Psoas muscle (tissue), 8 donors: ENCODE measurements at places on chromosomes 13 and 19. TPM values are rescaled to one million over a fixed set of nuclear protein-coding genes. Genes with fewer than 3 reads are reported as not detected.
A peak's percentile ranks its signal among the peaks of the same experiment; 100 is the strongest.

RNF17 gene
- not detected for polyA plus RNA-seq

PCDH9 gene
- polyA plus RNA-seq, result 0.27 TPM

MUC16 gene
- polyA plus RNA-seq, result not detected

CYP2A13 gene
- polyA plus RNA-seq, result not detected

DNA sequence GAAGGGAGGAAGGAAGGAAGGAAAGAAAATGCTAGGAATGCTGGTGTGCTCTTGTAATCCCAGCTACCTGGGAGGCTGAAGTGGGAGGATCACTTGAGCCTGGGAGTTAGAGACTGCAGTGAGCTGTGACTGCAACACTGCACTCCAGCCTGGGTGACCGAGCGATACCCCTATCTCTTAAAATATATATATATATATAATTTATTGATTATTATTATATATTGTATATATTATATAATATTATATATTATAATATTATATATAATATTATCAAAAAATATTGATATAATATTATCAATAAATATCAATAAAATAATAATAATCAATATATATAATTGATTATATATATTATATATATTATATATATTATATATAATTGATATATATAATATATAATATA is 8.6 kb upstream of the ADGRL1 start:
- no peak for DNase-seq

KIR2DL3 gene
- not detected for polyA plus RNA-seq

DNA sequence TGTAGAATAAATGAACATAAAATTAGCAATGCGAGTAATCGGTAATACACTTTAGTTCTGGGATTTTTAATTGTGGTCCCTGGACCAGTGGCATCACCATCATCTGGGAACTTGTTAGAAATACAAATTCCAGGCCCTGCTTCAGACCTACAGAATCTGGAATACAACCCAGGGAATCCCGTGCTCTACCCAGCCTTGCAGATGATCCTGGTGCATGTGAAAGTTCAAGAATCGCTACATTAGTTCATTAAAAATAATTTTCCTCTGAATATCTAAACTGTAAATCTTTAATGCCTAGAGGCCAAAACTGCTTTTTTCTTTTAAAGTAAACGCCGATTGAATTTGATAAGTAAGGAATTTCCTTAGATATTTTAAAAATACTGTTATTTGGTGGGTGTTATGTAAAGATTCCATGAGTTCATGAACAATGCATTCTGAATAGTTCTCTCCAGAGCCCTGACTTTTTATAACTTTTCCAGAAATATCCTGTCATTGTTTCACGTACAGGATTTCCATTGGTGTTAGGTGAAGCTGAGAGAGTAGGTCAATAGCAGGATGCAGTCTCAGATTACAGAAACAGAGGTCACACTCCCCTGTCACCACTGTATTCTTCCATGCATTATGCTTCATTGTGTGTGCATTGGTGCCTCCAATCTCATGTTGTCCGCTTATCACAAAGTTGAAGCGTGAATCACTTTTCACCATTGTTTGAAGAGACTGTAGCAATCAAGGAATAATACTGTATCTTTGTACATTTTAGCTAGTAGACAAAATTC is 596.5 kb upstream of the KLF12 start:
- DNase-seq, result no peak

MRPL34 gene
- 330 TPM for polyA plus RNA-seq

GRCh38 chr19:16262618-16263017 is 62.0 kb upstream of the KLF2 start:
- no peak for DNase-seq

DNA sequence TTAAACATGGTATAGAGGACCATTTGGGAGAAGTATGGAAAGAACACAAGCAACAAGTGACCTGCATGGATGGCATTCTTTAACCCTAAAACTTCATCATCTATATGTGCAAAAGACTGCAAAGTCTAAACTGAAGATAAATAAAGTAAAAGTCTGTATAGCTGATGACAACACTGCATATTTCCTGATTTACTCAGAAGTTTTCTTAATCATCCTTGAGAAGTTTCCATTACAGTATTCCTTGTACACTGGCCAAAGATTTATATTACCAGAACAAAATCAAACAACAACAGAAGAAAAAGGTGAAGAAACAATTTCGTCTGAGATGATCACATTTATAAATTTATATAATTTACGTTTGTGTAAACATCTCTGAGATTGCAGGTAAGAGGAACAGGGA is 805.7 kb downstream of the PCDH9 start:
- no peak for DNase-seq

DNA sequence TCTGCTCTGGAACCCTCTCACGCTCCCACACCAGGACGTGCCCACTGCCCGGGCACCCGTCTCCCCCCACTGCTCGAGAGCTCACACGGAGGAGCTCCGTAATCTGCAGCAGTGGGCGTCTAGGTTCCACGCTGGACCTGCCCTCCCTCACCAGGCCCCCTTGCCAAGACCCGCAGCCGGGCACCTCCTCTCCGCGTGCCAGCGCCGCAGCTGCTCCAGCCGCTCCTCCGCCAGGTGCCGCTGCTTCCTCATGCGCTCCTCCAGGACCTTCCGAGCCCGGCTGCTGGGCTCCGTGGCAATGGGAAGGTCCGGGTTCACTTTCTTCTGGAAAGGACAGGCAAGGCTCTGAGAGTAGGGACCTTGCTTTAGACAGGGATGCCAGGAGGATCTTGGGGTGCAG is 35.0 kb upstream of the MATK start:
- no peak for DNase-seq

ZNF534 gene
- polyA plus RNA-seq, result 0.52 TPM

MEIOSIN gene
- not detected for polyA plus RNA-seq

GRCh38 chr19:47408156-47408938 is 11.0 kb downstream of the MEIS3 start:
- no peak for DNase-seq

- peak; percentile 86 for DNase-seq
Observed at GRCh38 chr19:5340637-5341447, at the start of gene PTPRS. Gene PTPRS (minus strand): TSS chr19:5340812. CDS start chr19:5286140, 54,672 bp downstream.

GRCh38 chr13:32491028-32491427 is 47.6 kb downstream of the N4BP2L2 start:
- DNase-seq, result no peak

SGCG gene
- polyA plus RNA-seq, result 19.4 TPM

GRCh38 chr13:111938741-111939665 is 127.9 kb upstream of the SOX1 start:
- no peak for DNase-seq

- no peak for DNase-seq
Observed at GRCh38 chr19:35344511-35345031, 3.1 kb upstream of the FFAR1 start.

GRCh38 chr13:19665427-19665859 is 32.0 kb downstream of the MPHOSPH8 start:
- DNase-seq, result no peak

DNA sequence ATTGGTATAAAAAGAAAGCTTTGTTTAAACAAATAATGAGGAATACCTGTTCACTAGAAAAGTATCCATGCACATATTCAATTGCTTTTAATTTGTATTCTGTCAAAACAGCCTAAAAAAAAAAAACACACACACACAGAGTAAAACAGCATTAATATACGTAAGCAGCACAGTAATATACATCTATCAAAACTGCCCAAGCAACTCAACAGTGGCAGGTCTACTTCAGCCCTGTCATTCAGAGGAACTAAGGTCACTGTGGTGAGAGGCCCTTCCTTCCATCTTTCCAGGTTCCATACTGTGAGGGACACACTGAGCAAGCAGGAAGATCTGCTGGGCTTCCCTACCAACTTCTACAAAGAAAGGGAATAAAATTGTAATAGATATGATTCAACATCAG is 3.8 kb downstream of the PROSER1 start:
- DNase-seq, result no peak

CD33 gene
- polyA plus RNA-seq, result 0.24 TPM

UBL3 gene
- 15.7 TPM for polyA plus RNA-seq

- no peak for DNase-seq
Observed at GRCh38 chr13:98984983-98985382, 7.1 kb upstream of the DOCK9 start.

KIR2DL1 gene
- 0.03 TPM for polyA plus RNA-seq

DNA sequence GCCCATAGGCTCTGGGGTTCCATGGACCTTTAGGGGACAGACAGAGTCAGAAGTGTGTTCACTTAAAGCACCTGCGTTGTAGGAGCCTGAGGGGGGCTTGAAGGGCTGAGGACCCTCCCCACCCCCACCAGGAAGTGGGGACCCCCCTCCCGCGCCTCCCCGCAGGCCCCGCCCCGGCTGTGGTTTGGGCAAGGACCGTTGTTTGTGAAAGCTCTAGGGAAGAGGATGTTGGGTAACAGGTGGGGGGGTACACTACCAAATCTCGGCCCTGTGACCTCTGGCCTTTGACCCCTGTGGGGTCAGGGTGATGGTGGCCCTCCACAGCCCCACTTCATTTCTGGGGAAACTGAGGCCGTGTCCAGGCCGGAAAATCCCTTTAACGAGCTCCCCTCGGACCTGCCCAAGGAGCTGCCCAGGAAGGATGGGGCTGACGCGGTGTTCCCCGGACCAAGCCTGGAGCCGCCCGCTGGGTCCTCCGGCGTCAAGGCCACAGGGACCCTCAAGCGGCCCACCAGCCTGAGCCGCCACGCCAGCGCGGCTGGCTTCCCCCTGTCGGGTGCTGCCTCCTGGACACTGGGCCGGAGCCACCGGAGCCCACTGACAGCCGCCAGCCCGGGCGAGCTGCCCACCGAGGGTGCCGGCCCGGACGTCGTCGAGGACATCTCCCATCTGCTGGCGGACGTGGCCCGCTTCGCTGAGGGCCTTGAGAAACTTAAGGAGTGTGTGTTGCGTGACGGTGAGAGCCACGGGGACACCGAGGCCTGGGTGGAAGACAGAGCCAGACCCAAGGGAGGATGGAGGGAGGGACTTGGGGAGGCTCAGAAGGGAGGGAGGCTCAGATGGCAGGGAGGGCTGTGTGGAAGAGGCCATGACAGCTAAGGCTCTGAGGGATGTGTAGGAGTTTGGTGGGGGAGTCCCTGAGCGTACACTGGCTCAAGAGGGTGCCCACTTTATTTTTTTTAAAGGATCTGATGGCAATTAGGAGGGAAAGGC is 1.3 kb downstream of the ARHGAP45 start:
- peak; percentile 42 for DNase-seq

DNA sequence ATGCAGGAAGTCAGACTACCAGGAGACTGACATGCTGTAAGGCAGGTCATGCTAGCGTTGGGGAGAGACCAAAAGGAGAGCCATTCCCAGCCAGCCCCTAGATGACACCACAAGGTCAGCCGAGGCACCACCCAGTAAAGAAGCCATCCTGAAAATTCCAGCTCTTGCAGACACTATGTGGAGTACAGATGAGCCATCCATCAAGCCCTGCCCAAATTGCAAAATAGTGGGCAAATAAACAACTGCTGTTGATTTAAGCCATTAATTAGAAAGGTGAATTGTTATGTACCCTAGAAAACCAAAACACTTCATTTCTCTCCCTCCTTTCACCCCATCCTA is 82.1 kb downstream of the TBC1D4 start:
- DNase-seq, result no peak

OR7A5 gene
- 0.01 TPM for polyA plus RNA-seq

- no peak for DNase-seq
Observed at GRCh38 chr13:97435323-97435722, 1.4 kb downstream of the RAP2A start.

DNA sequence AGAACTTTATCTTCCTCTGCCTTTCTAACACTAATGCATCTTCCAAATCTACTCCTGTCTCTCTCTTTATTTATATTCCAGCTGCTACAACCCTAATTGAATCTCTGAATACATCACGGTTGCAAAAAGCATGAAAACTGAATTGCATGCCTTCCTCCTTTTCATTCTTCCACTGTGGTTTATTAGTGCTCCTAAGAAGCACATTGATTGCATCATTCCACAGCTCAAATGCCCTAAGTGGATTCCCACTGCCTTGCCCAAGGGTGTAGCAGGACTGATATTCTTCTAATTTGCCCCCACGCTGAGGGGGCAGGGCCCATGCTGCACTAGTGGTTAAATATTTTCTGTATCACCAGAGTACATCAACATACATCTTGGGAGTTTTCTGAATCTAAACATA is 640.8 kb downstream of the EFNB2 start:
- DNase-seq, result no peak

DNA sequence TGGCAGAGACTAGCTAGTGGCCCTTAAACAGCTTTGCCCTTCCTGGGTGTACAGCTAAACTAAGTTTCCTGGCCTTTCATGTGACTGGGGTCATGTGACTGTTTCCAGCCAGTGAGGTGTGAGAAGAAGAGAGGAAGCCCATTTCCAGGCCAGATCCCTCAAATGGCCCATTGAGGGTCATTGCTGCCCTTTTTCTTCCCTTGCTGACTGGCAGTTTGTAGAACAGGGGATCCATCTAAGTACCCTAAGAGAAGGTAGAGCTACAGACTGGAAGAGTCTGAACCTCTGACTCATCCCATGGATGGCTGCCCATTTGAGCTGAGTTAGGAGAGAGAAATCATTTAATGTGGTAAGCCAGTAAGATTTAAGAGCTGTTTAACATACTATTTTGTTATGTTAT is 2.8 kb downstream of the SWSAP1 start:
- no peak for DNase-seq

PTGER1 gene
- polyA plus RNA-seq, result 0.08 TPM

BRD4 gene
- polyA plus RNA-seq, result 45.6 TPM

- DNase-seq, result peak; percentile 54
Observed at GRCh38 chr13:101416181-101417042, at the start of gene NALCN. Gene NALCN (minus strand): TSS chr13:101416508. CDS start chr13:101399126, 17,382 bp downstream.

DNA sequence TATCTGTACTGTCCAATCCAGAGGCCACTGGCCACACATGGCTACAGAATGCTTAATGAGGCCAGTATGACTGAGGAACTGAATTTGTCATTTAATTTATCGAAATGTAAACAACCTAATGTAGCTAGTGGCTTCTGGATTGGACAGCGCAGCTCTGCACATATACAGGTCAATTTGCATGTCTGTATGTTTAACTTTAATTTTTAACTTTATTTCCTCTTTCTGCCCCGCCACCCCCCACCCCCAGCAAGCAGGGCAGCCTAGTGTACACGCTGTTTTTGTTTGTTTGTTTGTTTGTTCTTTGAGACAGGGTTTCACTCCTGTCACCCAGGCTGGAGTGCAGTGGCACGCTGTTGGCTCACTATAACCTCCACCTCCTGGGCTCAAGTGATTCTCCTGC is 15.5 kb downstream of the ZSWIM9 start:
- DNase-seq, result no peak

DNA sequence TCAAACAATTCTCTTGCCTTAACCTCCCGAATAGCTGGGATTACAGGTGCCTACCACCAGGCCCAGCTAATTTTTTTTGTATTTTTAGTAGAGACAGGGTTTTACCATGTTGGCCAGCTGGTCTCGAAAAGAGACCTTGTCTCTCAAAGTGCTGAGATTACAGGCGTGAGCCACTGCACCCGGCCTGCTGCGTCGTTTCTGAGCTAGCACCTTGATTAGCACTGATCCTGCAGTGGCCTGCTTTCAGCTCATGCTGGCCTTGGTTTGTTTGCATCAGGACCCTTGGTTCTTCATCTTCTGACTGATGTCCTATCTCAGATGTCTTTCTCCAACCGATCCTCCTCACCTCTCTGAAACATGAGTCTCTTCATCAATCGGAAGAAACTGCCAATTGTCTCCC is 4.9 kb upstream of the TFDP1 start:
- DNase-seq, result peak; percentile 18

NDUFA13 gene
- polyA plus RNA-seq, result 487 TPM

- DNase-seq, result peak; percentile 76
Observed at GRCh38 chr19:2207991-2208860, 27.9 kb downstream of the PLEKHJ1 start.

- DNase-seq, result no peak
Observed at GRCh38 chr13:99354371-99354951, 47.3 kb upstream of the GPR183 start.
